ENCODE measurements at places on chromosomes 11 and 22.

GRCh38 chr11:20656901-20657300 lies 12.5 kb upstream of the NELL1 start:
- no peak for DNase-seq

- no peak for DNase-seq
These were observed 147.8 kb upstream of the NECTIN1 start for GRCh38 chr11:119876841-119877240.

- DNase-seq = no peak
These were observed 28.2 kb upstream of the CTSD start for GRCh38 chr11:1791912-1792311.

DNA sequence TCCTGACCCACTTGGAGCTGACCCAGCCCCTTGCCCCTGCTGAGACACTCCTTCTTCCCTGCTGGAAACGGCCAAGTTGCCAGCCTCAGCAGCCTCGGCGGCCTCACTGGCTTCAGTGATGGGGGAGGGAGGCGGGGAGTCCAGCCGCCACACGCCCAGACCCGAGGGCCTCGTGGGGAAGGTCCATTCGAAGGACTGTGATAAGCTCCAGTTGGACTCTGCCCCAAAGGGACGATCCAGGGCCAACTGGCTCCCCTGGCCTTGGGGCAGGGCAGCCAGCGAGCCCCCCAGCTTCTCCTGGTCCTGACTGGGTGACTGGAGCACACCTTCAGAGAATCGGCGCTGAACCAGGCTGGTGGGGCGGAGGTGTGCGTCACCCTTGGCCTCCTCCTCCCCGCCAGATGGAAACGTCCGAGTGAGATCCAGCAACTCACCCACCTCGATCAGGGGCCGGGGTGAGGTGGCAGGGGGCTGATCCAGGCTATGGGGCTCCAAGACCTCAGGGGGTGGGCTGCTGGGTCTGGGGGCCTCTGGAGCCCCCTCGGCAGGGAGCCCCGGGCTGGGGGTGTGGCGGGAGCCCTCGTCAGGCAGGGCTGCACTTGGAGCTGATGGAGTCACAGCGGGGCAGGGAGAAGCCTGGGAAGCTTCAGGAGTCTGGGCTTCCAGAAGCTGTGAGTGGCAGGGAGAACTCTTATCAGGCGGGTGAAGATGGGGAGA lies 11.5 kb downstream of the TNKS1BP1 start:
- DNase-seq = no peak

GRCh38 chr22:41480397-41480735 lies 11.4 kb downstream of the ACO2 start:
- no peak for DNase-seq

GRCh38 chr11:120589376-120589775 lies 77.8 kb downstream of the GRIK4 start:
- DNase-seq = no peak

DNA sequence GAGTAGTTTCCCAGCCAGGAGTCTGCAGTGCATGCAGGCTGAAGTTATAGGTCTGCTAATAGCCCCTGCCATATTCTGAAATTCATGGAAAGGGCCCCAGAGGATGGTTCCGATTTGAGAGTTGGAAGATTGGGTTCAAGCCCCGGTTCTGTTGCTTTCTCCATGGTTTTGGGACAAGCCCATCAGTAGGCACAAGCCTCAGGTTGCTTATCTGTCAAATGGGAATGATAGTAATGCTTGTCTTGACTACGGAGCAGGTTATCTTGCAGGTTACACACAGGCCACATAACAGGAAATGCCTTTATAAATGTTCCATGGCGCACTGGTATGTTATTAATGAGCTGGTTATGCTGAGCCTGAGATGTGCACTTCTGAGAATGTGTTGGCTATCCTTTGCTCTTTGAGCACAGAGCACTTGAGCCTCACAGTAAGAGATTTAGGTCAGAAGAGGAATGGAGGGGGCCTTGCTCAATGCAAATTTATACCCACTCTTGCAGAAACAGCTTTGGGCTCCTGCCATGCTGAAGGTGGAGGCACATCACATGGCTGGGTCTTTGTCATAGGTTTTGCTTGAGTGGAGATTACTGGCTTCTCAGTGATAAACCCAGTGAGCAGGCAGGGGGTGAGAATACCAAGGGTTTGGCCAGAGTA lies 47.1 kb downstream of the ZNRF3 start:
- no peak for DNase-seq

DNA sequence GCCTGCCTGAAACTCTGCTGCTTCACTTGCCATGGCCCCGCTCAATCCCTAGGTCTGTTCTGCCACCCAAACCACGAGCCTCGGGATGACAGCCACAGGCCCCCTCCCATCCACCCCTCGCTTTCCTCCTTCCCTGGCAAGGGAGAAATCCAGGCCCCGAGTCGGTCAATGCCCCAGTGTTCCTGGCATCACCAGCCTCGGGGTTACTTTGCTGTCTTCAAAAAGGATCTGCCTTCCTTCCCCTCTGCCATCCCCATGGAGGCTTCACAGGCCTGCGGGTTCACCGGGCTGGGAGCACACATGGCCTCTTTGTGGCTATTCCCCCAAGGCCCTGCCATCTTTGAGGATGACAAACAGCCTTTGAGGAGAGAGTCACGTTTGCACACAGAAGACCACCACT lies 38.8 kb upstream of the ALX4 start:
- no peak for DNase-seq

GRCh38 chr11:107849790-107850189 lies 8.8 kb downstream of the SLC35F2 start:
- no peak for DNase-seq
